ENCODE measurements at places on chromosomes 2 and 18. TPM values are rescaled to one million over a fixed set of nuclear protein-coding genes. Genes with fewer than 3 reads are reported as not detected.

SESTD1 gene
- 19.2 TPM for total RNA-seq

DNA sequence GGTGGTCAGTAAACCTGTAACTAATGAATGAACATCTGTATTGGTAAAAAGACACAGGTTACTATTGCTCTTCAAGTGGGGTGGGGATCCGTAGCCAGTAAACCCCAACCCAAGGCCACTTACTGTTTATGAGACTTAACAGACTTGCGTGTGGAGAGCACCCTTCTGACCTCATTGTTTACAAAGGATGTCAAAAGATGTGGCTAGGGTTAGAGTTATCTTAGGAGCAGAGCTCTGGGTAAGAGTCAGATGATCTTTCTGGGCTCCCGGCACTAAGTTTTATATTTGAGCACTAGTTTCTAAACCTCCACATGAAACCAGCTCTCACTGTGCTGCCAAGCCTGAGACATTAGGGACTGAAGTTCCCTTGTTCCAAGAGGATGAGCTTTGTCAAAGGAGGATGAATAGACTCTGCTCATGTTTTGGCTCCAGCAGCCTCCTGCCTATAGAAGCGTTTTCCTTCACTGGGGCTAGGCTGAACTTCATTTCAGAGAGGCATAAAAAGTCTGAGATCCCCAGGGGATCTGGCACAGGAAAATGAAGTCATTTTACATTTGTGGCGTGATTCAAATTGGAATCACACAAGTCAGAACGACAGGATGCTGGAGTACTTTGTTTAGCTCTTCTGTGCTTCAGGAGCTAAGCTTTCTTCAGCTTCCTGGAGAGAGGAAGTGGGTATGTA lies 403.1 kb upstream of the TRIB2 start:
- H3K27ac ChIP-seq = no peak overlapping the region
- no peak overlapping the region for H3K4me3 ChIP-seq
- no peak for DNase-seq
- no peaks in the 10 kb centered on the region for H3K27me3 ChIP-seq
- no peaks in the 10 kb centered on the region for H3K36me3 ChIP-seq

GRCh38 chr2:232328516-232329460 lies 49.8 kb upstream of the ALPP start:
- no peak for DNase-seq
- H3K4me1 ChIP-seq = no peaks in the 10 kb centered on the region
- no peak overlapping the region for H3K4me3 ChIP-seq

DNA sequence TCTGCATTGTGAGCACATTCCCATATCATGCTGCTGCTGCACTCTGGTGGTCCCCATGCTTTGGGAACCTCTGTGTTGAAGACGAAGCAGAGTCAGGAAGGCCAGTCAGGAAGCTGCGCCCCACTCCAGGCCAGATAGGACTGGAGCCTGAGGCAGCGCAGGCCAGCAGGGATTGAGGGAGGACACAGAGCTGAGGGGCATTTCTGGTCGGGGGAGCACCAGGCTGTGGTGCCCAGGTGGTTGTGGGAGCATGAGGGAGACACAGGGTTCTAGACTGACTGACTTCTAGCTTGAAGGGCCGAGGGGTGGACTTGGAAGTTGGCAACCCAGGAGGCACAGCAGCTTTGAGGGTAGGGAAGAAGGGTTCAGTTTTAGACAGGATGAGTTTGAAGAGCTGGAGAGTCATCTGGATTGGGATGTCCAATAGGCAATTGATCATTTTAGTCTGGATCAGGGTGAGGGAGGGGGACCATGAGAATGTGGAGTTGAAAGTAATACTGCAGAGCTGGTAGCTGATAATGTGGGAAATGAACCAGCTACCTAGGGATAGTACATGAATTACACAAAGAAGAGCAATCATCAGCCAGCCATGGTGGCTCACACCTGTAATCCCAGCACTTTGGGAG lies 1.4 kb upstream of the ACTG2 start:
- H3K36me3 ChIP-seq = no peaks in the 10 kb centered on the region
- no peaks in the 10 kb centered on the region for H3K4me1 ChIP-seq
- H3K27ac ChIP-seq = no peak overlapping the region
- H3K4me3 ChIP-seq = no peak overlapping the region
- H3K27me3 ChIP-seq = no peaks in the 10 kb centered on the region

HK2 gene
- total RNA-seq = 1.2 TPM

DNA sequence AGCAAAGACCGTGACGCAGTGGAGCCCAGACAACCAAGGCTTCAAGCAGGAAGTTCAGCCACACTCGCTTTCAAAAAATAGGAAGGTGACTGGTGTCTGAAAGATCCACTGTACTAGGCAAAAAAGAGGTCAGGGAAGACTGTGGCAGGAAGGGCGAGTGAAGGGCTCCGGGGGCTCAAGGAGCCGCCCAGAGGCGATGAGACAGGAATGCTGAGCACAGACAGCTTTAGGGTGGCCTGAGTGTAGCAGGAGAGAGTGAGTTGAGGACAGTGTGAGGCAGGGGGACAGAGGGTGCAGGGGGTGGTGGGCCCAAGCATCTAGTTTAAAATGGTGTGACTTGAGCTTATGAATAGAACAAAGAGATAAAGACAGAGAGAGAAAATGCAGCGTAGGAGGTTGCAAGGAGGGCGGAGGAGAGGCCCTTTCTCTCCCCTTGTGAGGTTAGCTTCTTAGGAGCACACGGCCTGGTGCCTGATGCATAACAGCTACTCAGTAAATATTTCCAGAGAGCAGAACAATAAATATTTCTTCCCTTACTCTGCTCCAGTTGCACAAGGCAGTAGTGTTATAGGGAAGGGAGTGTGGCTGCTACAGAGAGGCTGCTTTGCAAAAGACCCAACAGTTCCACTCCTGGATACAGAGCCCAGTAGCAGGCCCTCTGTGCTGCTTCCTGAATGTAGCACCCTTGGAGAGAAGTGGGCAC lies 789.7 kb upstream of the RAB6C start:
- no peak for DNase-seq
- no peak overlapping the region for H3K4me3 ChIP-seq
- H3K27ac ChIP-seq = no peak overlapping the region
- no peaks in the 10 kb centered on the region for H3K4me1 ChIP-seq

SFT2D3 gene
- 10.7 TPM for total RNA-seq

All from adrenal gland (tissue), 19 donors.